ENCODE measurements at places on chromosomes 5 and 9.

DNA sequence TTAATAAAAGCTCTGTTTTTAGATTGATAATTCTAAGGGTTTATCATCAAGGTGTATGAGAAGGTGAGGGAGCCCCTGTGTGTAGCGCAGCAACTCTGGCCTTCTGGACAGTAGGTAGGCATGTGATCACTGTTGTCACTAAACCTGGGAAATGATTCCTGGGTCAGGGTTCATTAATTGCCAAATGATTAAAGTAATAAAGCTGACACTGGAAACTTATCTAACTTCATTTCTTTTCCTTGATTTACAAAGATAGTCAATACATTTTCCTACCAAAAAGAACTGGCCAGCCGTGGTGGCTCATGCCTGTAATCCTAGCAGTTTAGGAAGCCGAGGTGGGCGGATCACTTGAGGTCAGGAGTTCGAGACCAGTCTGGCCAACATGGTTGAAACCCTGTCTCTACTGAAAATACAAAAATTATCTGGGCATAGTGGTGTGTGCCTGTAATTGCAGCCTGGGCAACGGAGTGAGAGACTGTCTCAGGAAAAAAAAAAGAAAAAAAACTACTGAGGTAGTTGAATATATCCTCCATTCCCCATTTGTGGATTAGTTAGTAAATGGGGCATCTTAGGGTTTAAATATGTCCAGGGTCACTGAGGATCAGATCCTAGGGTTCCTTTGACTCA is 2.4 kb downstream of the EHMT1 start:
- no peak for DNase-seq

DNA sequence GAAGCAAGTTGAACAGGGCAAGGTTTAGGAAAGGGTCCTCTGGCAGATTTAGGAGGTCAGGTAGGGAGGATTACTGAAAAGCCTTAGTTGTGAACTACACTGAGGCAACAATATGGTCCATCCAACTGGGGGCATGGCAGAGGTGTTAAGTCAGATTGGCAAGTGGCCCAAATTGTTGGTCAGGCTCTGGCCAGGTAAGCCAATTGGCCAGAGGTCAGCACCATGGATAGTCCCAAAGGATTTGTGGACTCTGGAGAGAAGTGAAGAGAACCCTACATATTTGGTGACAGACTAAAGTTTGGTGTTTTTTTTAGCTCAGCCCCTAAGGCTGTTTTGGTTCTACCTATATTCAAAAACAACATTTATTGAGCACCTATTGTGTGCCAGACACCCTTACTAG is 39.1 kb upstream of the RASGRF2 start:
- DNase-seq, result no peak

DNA sequence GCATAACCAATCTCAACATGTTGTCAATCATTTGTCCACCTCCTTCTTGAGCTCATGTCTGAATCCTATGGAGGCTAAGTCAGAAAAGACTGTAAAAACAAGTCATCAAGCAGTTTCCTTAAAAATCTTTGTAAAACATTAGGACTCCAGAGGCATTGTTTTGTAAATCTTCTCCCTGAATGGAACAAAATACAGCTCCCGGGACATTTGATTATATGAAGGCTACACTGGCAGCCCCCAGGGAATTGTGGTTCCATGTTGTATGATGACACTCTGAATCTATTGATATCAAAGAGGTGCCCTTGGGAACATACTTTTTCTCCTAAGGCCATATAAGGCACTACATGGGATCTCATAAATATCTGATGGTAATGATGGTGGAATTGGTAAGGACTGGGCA is 83.2 kb upstream of the NUDT12 start:
- no peak for DNase-seq

DNA sequence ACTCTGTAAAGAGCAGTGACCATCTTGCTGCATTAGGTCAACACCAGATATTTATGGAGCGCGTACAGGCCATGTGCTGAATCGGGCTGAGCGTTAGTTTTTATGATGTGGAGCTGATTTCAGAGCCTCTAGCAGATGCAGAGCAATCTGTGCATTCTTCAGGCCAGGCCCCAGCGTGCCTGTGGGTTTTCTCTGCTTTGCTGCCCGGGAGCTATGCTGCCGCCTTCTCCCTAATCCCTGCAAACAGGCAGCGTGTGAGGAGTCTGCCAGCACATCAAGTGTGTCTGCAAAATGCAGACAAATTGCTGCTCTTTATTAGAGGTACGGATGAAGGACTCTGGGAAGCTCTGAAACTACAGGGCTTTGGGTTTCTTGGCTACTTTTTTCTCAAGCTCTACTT is 170.0 kb downstream of the NTRK2 start:
- DNase-seq, result no peak

DNA sequence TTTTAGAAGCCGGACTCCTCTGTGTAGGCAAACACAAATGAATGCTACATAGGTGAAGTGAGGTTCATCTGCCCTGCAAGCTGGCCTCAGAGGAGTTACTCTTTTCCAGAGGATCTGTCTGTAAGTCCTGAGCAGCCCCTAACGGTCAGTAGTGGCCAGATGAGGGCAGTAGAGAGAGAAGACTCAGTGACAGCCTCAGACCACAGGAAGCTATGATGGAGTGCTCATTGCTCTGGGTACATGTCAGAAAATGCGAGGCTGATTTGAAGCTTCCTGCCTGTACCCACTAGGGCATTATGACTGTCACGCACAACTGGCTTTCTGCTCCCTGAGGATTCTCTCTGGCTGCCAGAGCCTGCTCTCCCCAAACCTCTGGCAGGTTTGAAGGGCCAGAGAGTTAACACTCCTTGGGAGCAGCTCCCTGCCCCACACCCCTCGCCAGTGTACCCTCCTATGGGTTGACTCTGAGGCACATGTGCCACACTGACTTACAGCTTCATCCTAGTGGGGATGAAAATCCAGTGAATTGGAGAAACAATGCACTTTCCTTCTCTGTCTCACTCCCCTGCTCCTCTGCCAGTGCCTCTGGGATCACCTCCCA is 141.5 kb downstream of the GABRG2 start:
- DNase-seq, result peak; percentile 28

DNA sequence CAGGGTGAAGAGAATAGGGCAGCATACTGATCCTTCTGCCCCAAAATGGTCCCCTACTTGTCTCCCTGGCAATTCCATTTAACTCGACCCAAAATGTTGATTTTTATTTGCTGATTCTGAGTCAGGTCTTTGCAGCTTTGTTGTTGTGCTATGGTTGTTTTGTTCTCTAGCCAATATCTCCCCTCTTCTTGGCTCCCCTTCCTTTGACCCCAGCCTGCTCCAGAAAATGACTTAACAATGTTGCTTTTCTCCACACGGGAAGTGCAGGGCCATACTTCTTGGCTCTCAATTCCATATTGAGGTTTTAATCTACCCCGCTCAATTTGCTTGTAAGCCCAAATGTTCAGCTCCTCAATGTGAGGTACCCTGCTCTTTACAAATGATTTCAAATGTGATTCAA is 330.0 kb downstream of the RASEF start:
- no peak for DNase-seq
